ENCODE measurements at places on chromosomes 11 and 22. TPM values are rescaled to one million over a fixed set of nuclear protein-coding genes. Genes with fewer than 3 reads are reported as not detected.
A peak's percentile ranks its signal among the peaks of the same experiment; 100 is the strongest.

DNA sequence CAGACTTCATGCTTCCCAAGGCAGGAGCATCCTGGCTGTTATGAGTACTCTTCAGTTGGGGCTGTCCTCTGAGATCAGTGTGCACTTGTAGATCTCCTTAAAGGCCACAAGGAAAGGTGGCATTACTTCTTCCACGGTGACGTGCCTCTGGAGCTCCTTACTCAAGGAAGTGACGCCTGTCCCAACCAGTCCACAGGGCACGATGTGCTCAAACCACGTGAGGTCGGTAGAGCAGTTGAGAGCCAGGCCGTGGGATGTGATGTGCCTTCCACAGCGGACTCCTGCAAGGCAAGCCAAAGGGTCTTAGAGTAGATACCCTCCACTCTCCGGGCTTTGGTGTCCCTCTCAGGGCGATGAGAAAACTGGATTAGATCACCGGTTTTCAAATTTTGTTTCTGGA, 1.4 kb downstream of the LIPT2 start:
- no peak for DNase-seq

GRCh38 chr11:102007567-102008437, 39.4 kb upstream of the CFAP300 start:
- DNase-seq, result no peak

- no peak for DNase-seq
Measured at GRCh38 chr11:120034881-120035630, 102.9 kb downstream of the TRIM29 start.

GRCh38 chr11:61297746-61298145, 2.6 kb upstream of the VWCE start:
- no peak for DNase-seq

DNA sequence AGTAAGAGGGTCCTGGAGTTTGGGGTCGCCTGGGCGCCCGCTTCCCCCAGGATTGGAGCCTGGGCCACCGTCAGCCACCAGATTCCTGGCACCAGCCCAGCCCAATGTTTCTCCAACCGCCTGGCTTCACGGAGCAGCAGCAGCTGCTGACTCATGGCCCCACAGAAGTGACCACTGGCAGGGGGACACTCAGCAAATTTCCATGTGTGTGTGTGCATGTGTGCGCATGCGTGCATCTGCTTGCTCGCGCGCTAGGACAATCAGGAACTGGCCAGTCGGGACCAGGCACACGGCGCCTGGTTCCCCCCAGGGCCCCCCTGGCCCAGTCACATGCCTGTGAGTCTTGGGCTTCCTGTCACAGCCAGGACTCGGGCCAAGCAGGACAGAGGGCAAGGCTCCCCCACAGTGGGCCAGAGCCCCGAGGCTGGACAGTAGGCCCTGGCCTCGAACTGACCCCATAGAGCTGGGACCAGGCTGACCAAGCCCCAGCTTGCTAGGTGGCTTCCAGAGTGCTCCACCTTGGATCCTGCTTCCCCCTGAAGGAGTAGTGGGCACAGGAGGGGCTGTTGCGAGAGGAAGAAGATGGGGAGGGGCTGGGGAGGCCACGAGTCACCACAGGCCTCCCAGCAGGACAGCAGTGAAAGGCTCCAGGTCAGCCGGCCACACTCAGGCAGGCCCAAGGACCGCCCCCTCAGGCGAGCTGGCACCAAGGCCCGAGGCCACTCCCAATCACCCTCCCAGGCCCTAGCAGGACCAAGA, 3.2 kb downstream of the CTSD start:
- no peak for DNase-seq

DNA sequence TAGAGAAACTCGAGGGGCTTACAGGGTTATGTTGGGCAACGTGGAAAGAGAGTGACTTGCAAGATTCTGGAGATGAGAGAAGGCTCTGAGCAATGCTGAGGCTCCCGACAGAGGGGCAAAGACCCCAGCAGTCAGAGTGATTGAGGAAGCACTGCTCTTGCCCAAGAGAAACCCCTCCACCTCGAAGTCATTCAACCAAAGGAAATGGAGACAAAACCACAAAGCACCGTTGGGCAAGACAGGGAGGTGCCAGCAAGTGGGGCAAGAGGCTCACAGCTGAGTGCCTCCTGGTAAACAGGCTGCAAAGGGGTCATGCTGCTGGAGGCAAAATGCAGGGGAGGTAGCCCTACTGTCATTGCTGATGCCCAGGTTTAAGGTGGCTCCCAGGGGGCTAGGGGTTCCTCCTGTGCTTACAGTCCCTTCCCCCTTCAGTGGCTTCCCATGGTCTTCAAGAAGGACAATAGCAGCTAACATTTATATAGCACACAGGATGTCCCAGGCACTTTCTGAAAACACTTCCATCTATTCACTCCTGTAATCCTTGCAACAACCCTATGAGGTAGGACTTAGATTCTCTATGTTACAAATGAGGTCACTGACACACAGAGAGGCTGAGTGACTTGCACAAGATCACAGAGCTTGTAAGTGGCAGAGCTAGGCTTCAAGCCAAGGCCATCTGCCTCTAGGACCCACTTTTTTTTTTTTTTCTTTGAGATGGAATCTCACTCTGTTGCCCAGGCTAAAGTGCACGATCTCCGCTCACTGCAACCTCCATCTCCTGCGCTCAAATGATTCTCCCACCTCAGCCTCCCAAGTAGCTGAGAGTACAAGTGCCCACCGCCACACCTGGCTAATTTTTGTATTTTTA, 18.1 kb upstream of the MYH9 start:
- DNase-seq, result peak; percentile 80

DNA sequence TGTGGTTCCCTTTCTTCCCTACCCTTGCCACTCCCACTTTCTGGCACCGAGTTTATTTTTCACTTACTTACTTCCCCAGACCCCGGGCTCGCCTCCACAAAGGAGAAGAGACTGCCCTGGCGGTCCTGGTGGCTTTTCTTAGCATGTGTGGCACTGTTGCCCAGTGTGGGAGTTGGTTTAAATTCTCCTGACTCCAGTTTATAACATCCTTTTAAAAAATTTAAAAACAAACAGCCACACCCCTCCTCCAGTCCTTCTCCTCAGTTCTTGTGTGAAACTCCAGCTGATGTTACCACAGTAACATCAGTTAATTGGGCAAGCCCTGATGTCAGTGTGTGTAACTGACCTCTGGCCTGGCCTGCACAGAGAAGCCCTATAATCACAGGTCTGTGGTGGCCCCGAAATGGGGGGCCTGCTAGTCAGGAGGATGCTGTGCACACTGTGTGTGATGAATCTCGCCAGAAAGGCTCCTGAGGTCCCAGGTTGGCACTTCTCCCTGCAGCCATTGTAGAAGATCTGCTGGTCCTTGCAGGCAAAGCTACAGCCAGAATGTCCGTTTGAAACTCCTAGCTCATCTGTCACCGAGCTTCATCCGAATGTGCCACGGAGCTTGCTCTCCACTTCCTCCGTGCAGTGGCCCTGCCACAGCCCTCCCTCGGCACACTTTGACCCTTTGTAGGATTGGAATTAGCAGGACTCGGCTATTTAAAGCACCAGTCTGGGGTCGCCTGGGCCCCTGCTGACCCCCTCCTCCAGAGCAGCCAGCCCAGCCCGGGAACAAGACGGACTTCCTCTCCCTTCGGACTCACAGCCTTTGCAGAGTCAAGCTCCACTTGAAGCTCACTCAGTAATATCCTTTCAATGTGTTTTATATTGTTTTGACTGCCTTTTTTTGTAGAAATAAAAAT, 7.6 kb downstream of the YDJC start:
- no peak for DNase-seq

GRCh38 chr11:103673773-103674172, 362.7 kb upstream of the DDI1 start:
- DNase-seq, result no peak

DNA sequence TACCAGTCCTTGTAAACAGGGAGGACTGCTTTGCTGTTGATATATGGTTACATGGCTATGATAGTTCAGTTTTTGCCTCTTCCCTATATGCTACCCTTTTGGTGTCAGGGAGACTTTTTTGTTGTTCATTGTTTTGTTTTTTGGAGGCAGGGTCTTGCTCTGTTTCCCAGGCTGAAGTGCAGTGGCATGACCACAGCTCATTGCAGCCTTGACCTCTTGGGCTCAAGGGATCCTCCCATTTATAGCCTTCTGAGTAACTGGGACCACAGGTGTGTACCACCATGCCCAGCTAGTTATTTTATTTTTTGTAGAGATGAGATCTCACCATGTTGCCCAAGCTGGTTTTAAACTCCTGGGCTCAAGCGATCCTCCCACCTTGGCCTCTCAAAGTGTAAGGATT, 38.6 kb upstream of the SPTBN2 start:
- no peak for DNase-seq

- no peak for DNase-seq
Measured at GRCh38 chr22:30887453-30887852, 81.1 kb downstream of the MORC2 start.

DNA sequence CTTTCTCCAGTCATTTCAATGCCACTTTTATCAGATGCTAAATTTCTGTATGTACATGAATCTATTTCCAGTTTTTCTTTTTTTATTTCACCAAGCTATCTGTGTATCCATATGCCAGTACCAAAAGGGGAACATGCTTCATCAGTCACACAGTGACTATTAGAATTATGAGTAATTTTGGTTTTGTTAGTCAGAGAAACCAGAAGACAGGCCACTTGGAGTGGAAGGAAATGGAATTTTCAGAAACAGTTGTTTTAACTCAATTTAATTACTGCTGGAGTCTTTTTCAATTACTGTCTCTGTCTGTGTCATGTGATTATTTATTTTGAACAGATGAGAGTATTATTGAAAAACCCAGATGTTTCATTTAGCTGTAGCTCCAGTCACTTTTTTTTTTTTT, 84.6 kb upstream of the ANO3 start:
- DNase-seq, result no peak

GRCh38 chr22:50001388-50002231, 11.0 kb downstream of the IL17REL start:
- no peak for DNase-seq

DNA sequence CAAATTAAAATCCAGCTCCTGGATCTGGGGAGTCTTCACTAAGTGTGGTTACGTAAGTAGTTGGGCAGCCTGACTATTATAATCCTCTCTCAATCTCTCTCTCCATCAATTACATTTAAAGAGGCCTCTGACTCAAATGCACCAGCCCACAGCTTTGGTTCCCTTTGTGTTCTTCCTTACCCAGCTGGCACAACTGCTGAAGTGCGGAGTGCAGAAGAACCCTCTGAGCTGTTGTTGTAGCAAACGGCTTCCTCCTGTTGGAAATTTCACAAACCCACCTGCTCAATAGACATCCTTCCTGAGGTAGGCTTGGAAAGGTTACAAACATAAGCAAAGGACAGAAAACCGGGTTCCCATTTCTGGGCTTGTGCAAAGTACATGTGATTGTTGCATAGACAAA, 17.0 kb upstream of the SORL1 start:
- DNase-seq, result no peak

DNA sequence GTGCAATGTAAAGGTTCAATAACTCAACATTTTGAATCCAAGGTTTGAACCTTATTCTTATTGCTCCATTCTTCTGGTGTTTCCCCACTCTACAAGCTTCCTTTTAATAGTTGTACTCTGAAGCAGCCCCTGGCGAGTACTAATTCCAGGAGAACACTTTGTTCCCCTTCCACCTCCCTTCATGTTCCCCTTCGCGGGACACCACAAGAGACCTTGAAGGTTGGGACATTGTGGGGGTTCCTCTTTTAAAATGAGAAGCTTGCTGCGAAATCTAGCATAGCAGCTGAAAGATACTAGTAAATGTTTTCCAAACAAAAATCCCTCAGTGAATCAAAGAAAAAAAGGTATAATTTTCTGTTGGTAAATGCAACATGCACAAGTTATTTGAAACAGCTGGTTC, 626.3 kb upstream of the LRRC4C start:
- DNase-seq, result no peak

- no peak for DNase-seq
Measured at GRCh38 chr22:26546282-26546681, 34.0 kb upstream of the TFIP11 start.

DNA sequence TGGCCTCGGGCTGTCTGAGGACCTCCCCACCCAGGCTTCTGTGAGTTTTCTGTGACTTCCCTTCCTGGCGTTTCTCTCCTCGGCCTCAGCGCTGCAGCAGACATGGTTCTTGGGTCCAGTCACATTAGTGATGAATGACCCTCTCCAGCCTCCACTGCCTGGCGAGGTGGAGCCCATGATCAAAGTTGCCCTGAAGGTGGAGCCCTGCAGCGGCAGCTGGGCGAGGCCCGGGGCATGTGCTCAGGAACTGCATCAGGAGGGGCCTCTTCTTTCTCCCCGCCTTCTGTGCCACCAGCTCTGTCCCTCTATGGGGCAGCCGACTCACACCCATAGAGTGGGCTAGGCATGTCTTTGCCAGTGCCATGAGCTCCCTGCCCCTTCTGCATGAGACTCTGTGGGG, 1079.7 kb downstream of the TBC1D22A start:
- DNase-seq, result no peak

- DNase-seq, result no peak
Measured at GRCh38 chr11:77065878-77066228, 918 bp upstream of the CAPN5 start.

- no peak for DNase-seq
Measured at GRCh38 chr11:100094121-100094865, 592.8 kb upstream of the ARHGAP42 start.

GRCh38 chr11:123590296-123590912, 64.0 kb downstream of the SCN3B start:
- no peak for DNase-seq

GRCh38 chr11:88266157-88266556, 71.4 kb downstream of the CTSC start:
- no peak for DNase-seq

DNA sequence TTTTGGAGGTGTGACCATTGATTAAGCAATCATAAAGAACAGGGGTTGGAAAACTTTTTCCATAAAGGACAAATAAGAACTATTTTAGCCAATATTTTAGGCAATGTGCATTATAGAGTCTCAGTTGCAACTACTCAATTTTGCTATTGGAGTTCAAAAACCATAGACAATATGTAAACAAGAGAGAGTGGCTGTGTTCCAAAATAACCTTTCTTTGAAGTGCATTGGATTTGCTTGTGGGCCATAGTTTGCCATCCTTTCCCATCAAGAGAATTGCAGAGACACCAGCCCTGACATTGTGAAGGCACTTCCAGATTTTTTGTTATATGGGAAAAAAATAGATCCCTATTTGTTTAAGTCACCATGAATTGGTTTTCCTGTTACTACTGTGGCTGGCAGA, 63.3 kb upstream of the LARGE1 start:
- DNase-seq, result no peak

GRCh38 chr22:50536226-50536625, 6.4 kb upstream of the TYMP start:
- DNase-seq, result no peak

GRCh38 chr22:37258753-37259401, 14.8 kb upstream of the RAC2 start:
- DNase-seq, result no peak

DNA sequence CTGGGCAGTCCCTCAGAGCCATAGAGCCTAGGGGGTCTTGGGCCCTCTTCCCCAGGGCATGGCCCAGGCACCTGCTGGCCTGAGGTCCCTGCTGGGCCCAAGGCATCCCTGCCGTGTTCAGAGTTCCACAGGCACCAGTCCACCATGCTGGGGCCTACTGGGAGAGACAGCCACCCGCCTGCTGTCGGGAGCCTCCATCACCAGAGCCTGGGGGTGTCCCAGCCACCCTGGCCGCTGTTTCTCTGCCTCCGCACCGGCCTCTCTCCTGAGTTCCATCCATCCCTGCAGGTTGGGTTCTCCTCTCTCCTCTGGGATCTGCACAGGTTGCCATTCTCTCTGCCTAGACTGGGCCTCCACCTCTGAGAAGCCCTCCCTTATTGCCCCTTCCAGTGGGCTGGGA, 68.6 kb downstream of the KCNQ1 start:
- peak; percentile 9 for DNase-seq

The BTG4 gene
- not detected for total RNA-seq

The GAL3ST1 gene
- not detected for total RNA-seq

The BTBD18 gene
- total RNA-seq, result not detected

The NXPE1 gene
- total RNA-seq, result not detected

The MADD gene
- total RNA-seq, result 99.4 TPM

The FXYD6 gene
- not detected for total RNA-seq

The SLC22A6 gene
- not detected for total RNA-seq
